Left lung (tissue), 14 donors: ENCODE measurements at places on chromosomes 7 and 10. TPM values are rescaled to one million over a fixed set of nuclear protein-coding genes. Genes with fewer than 3 reads are reported as not detected.

The CAV2 gene
- 162 TPM for total RNA-seq

The UPK3B gene
- total RNA-seq = 5.5 TPM

DNA sequence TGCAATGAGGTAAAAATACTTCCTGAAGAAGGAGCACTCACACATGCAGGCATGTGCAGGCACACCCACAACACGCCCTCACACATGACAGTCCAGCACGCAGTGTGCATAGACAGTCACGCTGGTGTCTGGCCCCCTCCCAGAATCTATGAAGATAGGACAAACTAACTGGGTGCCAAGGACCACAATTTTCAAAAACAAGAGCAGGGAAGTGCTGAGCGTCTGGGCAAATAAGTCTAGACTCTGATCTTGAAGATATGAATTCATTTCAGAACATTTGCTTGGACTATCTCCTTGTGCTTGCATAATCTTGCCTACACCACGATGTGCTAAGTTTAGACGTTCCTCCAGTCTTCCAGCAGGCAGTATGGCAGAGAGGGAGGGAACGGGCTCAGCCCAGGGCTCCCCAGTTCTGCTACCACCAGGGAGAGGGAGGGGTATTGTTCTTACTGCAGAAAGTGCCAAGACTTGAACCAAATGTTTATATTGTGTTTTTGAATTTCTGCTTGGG is 276.5 kb upstream of the KLF6 start:
- DNase-seq = no peak
- H3K27me3 ChIP-seq = no peaks in the 10 kb centered on the region
- peaks cover 28% of the 10 kb centered on the region for H3K4me1 ChIP-seq
- H3K4me3 ChIP-seq = no peak overlapping the region
- peak overlapping the region; percentile 10 for H3K27ac ChIP-seq
- H3K36me3 ChIP-seq = no peaks in the 10 kb centered on the region

- H3K4me1 ChIP-seq = peaks cover 3% of the 10 kb centered on the region
- no peak overlapping the region for H3K4me3 ChIP-seq
- DNase-seq = no peak
- no peaks in the 10 kb centered on the region for H3K27me3 ChIP-seq
- H3K36me3 ChIP-seq = peaks cover 68% of the 10 kb centered on the region
Observed at GRCh38 chr7:148773334-148773733, 74.6 kb downstream of the CUL1 start.

GRCh38 chr10:649798-650440 is 39.5 kb downstream of the DIP2C start:
- H3K36me3 ChIP-seq = no peaks in the 10 kb centered on the region
- peak; percentile 61 for DNase-seq
- H3K27me3 ChIP-seq = no peaks in the 10 kb centered on the region
- H3K4me1 ChIP-seq = no peaks in the 10 kb centered on the region
- H3K27ac ChIP-seq = no peak overlapping the region

- H3K4me3 ChIP-seq = no peak overlapping the region
- H3K27ac ChIP-seq = no peak overlapping the region
- H3K27me3 ChIP-seq = no peaks in the 10 kb centered on the region
Observed at GRCh38 chr7:87391020-87391701, 45.7 kb downstream of the CROT start.

DNA sequence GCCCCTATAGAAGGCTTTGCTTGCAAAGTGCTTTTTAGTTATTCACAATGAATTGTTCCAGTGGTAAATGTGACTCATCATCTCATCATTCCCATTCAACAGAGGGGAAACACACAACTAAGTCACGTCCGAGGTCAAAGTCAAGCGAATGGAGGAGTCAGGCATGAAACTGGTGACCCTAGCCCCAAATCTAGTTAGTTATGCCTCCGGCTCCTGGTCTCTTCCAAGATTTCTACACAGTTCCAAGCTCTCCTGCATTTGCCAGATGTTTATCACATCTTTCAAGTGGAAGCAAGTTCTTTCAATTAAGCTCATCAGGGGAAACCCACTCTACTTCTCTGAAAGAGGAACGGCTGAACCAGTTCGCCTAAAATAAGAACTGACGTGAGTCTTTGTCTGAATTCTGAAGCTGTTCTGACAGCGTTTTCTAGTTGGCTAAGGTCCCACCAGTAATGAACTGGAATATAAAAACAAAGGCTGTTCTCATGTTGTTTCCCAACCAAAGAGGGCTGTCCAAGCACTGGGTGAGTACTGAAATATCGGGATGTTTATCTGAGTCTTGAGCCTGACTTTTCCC is 140.9 kb upstream of the NRBF2 start:
- DNase-seq = peak; percentile 38
- H3K27ac ChIP-seq = no peak overlapping the region
- no peak overlapping the region for H3K4me3 ChIP-seq
- H3K4me1 ChIP-seq = no peaks in the 10 kb centered on the region
- H3K36me3 ChIP-seq = no peaks in the 10 kb centered on the region

GRCh38 chr10:62084451-62084850 is 183.0 kb downstream of the ARID5B start:
- H3K4me3 ChIP-seq = no peak overlapping the region
- H3K4me1 ChIP-seq = peaks cover 28% of the 10 kb centered on the region
- no peak for DNase-seq
- no peaks in the 10 kb centered on the region for H3K36me3 ChIP-seq

DNA sequence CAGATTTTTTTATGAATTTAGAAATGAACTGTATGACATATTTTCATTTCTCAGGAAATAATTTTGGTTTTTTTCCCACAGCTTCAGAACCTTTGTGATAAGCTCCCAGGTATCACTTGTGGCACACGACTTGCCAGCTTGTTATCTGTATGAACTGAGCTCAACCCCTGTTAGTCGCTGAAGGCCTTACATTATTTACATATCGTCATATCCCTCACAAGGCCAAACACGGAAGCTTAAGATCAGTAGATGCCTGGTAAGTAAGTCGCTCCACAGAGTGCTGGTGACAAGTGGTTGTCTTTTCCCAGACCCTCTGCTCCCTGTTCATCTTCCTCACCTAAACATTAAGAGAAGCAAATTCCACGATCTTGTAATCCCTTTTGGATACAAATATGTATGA is 55.2 kb downstream of the RAPGEF5 start:
- peaks cover 4% of the 10 kb centered on the region for H3K36me3 ChIP-seq
- no peak for DNase-seq
- no peaks in the 10 kb centered on the region for H3K4me1 ChIP-seq
- no peak overlapping the region for H3K27ac ChIP-seq
- no peaks in the 10 kb centered on the region for H3K27me3 ChIP-seq
- H3K4me3 ChIP-seq = no peak overlapping the region

- no peak for DNase-seq
- no peaks in the 10 kb centered on the region for H3K27me3 ChIP-seq
- H3K36me3 ChIP-seq = no peaks in the 10 kb centered on the region
- H3K27ac ChIP-seq = no peak overlapping the region
- no peaks in the 10 kb centered on the region for H3K4me1 ChIP-seq
Observed at GRCh38 chr10:49620841-49621378, 7.1 kb downstream of the CHAT start.

DNA sequence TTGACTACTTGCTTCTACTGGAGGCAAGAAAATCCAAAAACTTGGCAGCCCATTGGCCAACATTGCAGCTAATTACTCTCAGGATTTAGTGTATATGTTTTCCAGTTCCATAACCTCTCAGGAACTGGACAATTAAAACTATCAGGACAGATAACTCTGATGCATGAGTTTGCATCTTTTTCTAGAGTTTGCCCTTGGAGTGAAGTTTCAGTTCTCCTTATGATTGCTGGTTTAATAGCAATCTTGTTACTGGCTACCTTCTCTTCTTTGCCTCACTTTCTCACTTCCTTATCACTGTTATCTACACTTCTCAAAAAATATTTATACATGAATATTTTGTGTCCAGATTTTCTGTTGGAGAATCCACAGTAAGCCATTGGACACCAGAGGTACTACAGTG is 735.9 kb downstream of the PCDH15 start:
- DNase-seq = no peak
- H3K4me1 ChIP-seq = no peaks in the 10 kb centered on the region

DNA sequence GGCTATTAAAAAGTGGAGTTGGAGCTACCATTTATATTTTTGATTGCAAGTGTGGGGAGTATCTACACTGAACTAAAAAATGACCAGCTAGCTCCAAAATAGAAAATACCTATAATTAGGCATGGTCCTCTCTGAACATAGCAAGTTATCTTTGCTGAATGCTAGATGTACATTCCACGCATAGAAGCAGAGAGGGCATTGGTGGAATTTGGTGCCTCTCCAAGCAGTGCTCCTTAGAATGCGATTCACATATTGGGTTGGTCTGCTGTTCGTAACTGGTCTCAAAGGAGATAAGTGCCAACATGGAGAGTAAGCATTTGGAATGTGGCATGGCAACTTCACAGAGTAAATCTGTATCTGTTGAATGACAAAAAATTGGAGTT is 196.2 kb downstream of the PTN start:
- H3K4me3 ChIP-seq = no peak overlapping the region
- H3K27ac ChIP-seq = no peak overlapping the region
- H3K36me3 ChIP-seq = no peaks in the 10 kb centered on the region
- no peak for DNase-seq
- H3K27me3 ChIP-seq = no peaks in the 10 kb centered on the region

- H3K27ac ChIP-seq = no peak overlapping the region
- H3K27me3 ChIP-seq = no peaks in the 10 kb centered on the region
- peaks cover 32% of the 10 kb centered on the region for H3K4me1 ChIP-seq
- no peaks in the 10 kb centered on the region for H3K36me3 ChIP-seq
- no peak for DNase-seq
- H3K4me3 ChIP-seq = no peak overlapping the region
Observed at GRCh38 chr10:110413049-110413783, 84.5 kb upstream of the DUSP5 start.

DNA sequence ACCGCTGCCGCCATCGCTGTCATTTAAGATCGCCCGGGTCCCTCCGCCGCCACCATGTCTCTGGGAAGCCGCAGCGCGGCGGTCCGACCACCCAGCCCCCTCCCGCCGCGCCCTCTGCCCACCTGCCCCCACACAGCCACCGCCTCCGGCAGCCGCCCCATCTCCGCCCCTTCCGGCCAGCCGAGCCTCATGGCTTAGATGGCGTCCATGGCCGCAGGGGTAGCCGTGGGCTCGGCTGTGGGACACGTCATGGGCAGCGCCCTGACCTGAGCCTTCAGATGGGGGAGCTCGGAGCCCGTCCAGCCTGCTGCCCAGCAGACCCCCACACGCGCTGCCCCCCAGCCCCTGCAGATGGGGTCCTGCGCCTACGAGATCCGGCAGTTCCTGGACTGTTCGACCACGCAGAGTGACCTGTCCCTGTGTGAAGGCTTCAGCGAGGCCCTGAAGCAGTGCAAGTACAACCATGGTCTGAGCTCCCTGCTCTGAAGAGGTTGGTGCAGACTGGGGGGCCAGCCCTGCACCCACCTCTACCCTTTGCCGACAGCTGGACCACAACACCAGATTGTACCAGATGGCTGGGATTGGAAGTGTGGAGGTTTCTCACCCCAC is 38.0 kb upstream of the TARP start:
- no peaks in the 10 kb centered on the region for H3K36me3 ChIP-seq
- H3K4me3 ChIP-seq = peak overlapping the region; percentile 24
- no peaks in the 10 kb centered on the region for H3K4me1 ChIP-seq
- H3K27ac ChIP-seq = peak overlapping the region; percentile 8
